NCI-H1105 (cell line): ENCODE measurements at places on chromosomes 12 and 14.

DNA sequence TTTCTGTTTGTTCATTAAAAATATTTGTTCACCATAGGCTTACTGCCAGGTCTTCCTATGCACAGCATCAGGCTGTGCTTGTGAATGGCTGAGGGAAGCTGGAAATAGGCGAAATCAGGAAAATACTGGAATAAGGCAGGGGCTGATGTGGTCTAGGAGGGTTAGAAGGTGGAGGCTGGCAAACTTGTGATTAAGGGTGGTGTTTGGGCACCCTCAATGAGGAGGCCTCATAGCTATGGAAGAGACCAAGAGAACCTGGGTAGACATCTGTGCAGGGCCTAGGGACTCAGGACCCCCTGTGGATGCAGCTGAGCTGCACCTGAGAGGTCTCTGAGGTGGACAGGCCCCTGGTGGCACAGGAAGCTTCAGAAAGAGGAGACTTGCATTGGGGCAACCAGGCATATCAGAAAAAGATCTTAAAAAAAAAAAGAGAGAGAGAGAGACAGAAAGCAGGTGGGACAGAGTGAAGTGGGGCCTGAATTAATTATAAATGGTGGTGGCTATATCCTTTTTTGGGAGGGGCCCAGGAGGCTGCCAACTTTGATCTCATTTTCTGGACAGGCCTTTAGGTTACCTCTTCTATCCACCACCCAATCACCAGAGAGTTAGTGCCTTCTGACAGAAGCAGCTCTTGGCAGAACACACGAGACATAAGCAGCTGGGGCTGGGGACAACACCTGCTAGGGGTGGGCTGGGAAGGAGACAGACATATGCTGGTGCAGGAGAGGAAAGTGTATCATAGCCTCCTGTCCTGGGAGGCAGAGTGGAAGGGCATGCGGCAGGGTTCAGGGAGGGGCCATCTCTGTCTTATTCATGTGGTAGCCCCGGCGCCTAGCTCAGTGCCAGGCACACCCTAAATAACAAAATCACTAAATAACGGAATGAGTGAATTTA lies 46.7 kb upstream of the ATP23 start:
- peak; percentile 58 for DNase-seq

- no peak for DNase-seq
Measured at GRCh38 chr12:30692470-30692869, 3.2 kb downstream of the IPO8 start.

DNA sequence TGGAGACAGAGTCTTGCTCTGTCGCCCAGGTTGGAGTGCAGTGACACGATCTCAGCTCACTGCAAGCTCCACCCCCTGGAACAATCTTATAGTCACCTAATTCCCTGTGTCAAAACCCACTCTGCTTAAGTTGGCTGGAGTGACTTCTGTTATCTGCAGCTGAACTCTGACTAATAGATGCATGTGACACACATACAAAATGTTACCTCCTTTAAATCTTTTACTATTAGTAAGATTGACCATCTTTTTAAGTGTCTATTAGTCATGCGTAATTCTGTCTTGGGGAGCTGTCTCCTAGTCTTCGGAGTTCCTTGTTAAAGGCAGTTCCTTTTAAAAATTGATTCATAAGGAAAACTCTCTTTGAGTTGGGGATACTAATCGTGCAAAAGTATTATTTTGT lies 7.4 kb downstream of the IFI27L1 start:
- DNase-seq = no peak

- DNase-seq = peak; percentile 87
Measured at GRCh38 chr12:3315201-3315661, 175.8 kb upstream of the PRMT8 start.

DNA sequence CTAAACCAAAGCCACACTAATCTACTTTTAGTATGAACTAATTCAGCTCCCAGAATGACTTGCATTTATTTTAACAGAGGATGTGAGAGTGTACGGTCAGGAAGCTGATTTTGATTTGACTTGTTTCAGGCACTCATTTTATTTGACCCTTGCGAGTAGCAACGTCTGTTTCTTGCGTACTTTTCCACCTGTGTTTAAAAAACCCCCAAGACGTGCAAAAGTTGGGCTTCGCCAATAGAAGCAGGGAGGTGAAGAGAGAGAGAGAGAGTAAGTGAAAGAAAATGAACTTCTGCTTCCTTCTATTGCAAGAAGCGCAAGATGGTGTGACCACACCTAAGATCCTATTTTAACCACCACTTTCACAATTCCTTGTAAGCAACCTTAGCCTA lies 6.7 kb upstream of the SLC15A4 start:
- no peak for DNase-seq

DNA sequence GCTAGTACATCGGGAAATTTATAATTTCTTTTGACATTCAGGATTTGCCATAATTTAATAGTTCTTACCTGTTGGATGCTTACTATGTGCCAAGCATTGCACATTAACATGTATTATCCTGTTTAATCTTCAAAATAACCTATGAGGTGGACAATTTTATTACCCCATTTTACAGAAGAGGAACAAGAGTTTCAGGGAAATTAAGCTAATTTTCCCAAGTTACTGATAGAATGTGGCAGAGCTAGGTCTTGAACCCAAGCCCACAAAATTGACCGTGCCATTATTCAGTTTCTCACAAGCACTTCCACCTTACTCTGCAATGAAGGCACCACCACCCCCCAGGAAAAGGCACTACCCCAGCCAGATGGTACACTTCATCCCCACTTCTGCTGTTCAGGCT lies 161.1 kb upstream of the PLEKHG7 start:
- no peak for DNase-seq

- DNase-seq = no peak
Measured at GRCh38 chr14:77303417-77304156, 17.1 kb downstream of the POMT2 start.

DNA sequence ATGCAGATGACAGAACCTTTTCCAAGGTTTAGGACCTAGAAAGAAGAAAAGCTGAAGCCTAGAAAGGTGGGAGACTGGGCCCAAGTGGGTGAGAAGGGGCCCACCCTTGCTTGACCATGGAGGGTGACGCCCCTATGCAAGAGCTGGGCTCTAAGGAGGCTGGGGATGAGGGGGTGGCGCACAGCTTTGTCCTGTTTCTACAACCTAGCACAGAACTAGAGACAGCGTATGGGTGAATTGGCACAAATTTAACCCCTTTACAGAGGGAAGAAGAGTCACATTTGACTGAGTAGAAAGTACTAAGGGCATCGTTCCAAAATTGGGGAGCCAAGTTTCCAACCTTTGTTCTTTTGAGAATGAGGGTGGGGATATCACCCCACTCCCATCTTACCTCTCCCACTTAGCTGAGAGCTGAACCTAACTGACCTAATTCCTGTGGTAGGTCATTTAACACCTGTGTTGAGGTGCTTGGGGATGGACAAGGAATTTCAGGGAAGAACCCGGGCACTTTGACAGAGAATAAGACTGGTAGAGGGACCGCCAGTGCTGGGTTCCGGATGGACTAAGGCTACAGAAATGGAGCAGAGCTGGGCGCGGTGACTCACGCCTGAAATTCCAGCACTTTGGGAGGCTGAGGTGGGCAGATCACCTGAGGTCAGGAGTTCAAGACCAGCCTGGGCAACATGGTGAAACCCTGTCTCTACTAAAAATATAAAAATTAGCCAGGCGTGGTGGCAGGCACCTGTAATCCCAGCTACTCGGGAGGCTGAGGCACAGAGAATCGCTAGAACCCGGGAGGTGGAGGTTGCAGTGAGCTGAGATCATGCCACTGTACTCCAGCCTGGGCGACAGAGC lies 5.2 kb downstream of the NFKBIA start:
- no peak for DNase-seq

DNA sequence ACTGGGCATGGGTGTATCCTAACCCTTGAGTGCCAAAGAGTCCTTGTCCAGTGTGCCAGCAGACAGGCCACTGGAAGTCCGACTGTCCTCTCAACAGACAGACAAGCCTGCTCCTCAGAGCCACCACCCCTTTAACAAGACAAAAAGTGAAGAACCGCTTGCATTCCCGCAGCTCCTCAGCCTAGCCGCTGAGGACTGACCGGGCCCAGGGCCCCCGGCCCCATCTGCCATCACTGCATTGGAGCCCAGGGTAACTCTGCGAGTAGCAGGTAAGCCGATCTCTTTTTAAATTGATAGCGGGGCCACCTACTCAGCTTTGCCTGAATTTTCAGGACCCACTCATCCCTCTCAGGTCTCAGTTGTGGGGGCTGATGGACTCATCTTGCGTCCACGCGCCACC lies 68.9 kb downstream of the MOK start:
- no peak for DNase-seq

GRCh38 chr12:105315726-105316125 lies 14.8 kb upstream of the C12orf75 start:
- DNase-seq = no peak
